Activated CD4-positive, alpha-beta T cell treated with anti-CD3 and anti-CD28 coated beads for 36 hours (primary cell): ENCODE measurements at places on chromosomes 3 and 15. TPM values are rescaled to one million over a fixed set of nuclear protein-coding genes. Genes with fewer than 3 reads are reported as not detected.

TMEM40 gene
- not detected for total RNA-seq

P2RY13 gene
- not detected for total RNA-seq

DNA sequence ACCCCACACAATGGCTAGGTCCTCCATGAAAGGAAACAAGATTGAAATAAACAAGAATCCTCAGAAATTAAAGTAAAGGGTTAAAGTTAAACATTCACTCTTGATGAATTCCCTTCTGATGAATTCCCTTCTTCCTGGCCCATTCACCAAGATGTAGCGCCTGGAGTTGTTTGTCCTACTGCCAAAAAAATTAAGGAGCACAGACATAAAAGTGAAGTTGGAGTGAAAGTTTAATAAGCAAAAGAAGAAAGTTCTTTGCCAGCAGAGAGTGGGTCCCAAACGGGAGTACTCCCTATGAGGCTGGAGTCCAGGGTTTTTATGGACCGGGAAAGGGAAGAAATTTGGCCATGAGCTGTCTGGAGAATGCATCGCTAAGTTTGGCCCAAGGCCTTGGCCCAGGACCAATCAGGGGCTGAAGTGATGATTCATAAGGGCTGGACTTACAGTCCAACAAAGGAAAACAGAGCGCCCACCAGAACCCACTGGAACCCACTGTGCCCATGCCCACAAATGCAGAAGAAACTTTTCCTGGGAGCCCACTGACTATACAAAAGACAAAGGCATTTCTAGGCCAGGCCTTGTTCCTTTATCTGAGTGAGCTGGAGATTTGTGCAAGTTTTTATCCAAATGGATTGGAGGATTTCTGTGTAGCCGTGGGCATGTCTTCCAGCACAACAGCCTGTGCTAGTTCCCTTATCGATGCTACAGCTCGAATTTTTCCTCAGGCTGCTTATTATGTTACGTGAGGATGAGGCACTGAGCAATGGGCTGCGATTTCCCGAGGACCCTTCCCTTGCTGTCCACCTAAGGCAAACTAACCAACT is 1561.6 kb downstream of the OTOL1 start:
- DNase-seq = no peak

DNA sequence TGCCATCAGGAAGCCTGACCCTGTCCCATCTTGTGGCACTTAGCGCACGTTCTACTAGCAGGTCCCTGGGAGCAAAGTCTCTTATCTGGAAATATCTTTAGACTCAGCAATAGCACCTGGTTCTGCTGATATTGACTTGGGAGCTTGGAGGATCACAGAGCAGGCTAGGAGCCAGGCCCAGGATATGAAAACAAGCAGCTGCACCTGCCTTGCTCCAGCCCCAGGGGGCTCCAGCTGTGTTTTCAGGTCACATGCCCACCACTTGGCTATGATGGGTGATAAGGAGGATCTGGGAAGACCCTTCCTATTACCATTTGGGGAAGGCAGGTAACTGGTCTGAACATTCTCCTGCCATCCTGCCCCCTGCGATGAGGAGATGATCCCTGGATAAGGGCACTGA is 87.8 kb downstream of the C3orf70 start:
- DNase-seq = no peak

- DNase-seq = no peak
These were observed 50.7 kb downstream of the SETD5 start for GRCh38 chr3:9448071-9448470.
